ENCODE measurements at places on chromosomes 11 and 22.

- peaks cover 8% of the 10 kb centered on the region for H3K36me3 ChIP-seq
- H3K27me3 ChIP-seq, result no peaks in the 10 kb centered on the region
- peaks cover 87% of the 10 kb centered on the region for H3K4me1 ChIP-seq
- H3K4me3 ChIP-seq, result peak overlapping the region; percentile 85
Measured at GRCh38 chr11:10455637-10456487, 798 bp downstream of the AMPD3 start.

- no peak for DNase-seq
- no peaks in the 10 kb centered on the region for H3K36me3 ChIP-seq
Measured at GRCh38 chr11:86977441-86978050, 22.4 kb upstream of the FZD4 start.

- H3K4me3 ChIP-seq, result no peak overlapping the region
- DNase-seq, result no peak
- no peaks in the 10 kb centered on the region for H3K27me3 ChIP-seq
- no peak overlapping the region for H3K27ac ChIP-seq
Measured at GRCh38 chr11:130133716-130134115, 25.9 kb upstream of the ST14 start.

DNA sequence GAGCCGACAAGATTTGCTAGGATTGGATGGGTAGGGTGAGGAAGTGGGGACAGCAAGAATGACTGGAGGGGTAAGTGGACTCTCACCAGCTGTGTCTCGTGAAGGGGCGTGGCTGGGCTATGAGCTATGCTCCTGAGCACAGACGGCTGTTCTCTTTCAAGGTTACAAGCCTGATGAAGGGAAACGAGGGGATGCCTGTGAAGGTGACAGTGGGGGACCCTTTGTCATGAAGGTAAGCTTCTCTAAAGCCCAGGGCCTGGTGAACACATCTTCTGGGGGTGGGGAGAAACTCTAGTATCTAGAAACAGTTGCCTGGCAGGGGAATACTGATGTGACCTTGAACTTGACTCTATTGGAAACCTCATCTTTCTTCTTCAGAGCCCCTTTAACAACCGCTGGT, 19.9 kb downstream of the F2 start:
- no peaks in the 10 kb centered on the region for H3K4me1 ChIP-seq
- peaks cover 14% of the 10 kb centered on the region for H3K36me3 ChIP-seq

DNA sequence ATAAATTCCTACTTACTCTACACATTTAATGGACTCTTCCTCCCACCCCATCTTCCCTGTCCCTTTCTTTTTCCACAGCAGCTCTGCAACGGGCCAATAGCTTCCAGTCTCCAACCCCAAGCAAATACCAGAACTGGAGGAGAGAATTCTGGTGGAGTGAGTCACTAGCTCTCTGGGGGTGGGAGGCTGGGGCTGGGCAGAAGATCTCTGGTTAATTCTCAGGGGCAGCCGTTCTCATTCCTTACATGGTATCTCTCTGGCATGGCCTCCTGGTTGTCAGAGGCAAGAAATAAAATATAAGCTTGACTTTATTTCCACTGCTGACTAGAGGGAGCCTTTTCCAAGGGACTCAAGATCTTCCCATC, 90.4 kb upstream of the PARVA start:
- H3K27ac ChIP-seq, result no peak overlapping the region
- no peak overlapping the region for H3K4me3 ChIP-seq
- DNase-seq, result no peak
- peaks cover 9% of the 10 kb centered on the region for H3K4me1 ChIP-seq

DNA sequence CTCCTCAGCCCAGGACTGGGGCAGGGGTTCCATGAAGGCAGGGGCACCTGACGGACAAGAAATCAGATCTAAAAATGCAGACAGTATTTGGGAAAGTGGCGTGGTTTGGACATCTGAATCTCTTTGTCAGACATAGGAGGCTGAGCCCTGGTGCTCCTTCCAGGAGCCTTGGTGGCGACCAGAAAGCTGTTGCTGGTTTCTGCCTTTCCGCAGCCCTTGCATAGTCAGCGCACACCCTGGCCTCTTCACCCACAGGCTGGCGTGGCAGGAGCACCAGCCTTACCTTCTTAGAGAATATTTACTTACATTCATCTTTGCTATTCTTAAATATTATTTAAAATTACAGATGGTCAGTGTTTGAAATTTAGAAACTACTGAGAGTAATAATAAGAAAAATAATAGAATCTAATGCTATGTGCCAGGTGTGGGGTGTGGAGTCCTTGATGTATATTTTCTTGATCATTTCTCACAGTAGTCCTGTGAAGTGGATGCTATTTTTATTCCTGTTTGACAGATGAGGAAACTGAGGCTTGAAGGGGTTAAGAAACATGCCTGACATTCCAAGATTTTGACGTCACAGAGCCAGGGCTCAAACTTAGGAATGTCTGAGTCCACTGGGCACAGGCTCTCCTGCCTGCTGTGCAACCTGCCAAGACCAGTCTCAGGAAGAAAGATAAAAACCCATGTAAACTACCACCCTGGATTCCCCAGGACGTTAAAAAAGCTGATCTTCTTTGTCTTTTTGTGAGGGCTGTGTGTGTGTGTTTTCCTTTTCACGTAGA, 51.6 kb downstream of the TBC1D22A start:
- H3K4me3 ChIP-seq, result no peak overlapping the region
- peaks cover 53% of the 10 kb centered on the region for H3K4me1 ChIP-seq
- DNase-seq, result no peak
- no peaks in the 10 kb centered on the region for H3K27me3 ChIP-seq
- H3K36me3 ChIP-seq, result peaks cover 10% of the 10 kb centered on the region

- no peak for DNase-seq
- peaks cover 69% of the 10 kb centered on the region for H3K27me3 ChIP-seq
Measured at GRCh38 chr22:25919452-25919851, 177.5 kb downstream of the MYO18B start.

GRCh38 chr11:66136752-66137123, 66.7 kb downstream of the PACS1 start:
- H3K36me3 ChIP-seq, result peaks cover 4% of the 10 kb centered on the region
- no peak overlapping the region for H3K4me3 ChIP-seq
- peaks cover 40% of the 10 kb centered on the region for H3K4me1 ChIP-seq
- no peaks in the 10 kb centered on the region for H3K27me3 ChIP-seq
- peak overlapping the region; percentile 69 for H3K27ac ChIP-seq

- no peak overlapping the region for H3K4me3 ChIP-seq
- no peak for DNase-seq
- no peaks in the 10 kb centered on the region for H3K36me3 ChIP-seq
- peaks cover 15% of the 10 kb centered on the region for H3K4me1 ChIP-seq
- H3K27me3 ChIP-seq, result peaks cover 40% of the 10 kb centered on the region
Measured at GRCh38 chr11:69526453-69526810, 45.0 kb downstream of the LINC01488 start.

- no peak overlapping the region for H3K27ac ChIP-seq
- H3K4me1 ChIP-seq, result no peaks in the 10 kb centered on the region
- H3K36me3 ChIP-seq, result peaks cover 13% of the 10 kb centered on the region
Measured at GRCh38 chr22:25177226-25177625, 22.4 kb upstream of the CRYBB3 start.

DNA sequence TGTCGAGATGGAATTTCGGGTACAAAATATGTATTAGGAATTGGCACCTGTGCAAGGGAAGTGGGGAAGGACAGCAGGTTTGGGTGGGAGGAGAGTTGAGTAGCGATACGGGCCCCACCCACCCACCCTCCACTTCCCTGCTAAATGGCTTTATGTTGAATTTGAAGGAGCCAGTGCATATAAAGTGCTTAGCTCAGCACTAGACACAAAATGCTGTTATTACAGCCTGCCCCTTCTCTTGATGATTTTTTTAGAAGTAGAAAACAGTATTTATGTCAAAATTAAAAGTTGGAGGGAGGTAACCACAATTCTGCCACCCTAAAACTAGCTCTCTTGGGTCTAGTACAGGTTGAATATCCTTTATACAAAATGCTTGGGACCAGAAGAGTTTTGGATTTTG, 59.3 kb upstream of the SUSD2 start:
- H3K27ac ChIP-seq, result no peak overlapping the region
- DNase-seq, result no peak
- H3K4me1 ChIP-seq, result peaks cover 6% of the 10 kb centered on the region
- H3K36me3 ChIP-seq, result peaks cover 15% of the 10 kb centered on the region

GRCh38 chr11:74844072-74844471, 95.4 kb downstream of the RNF169 start:
- no peak for DNase-seq
- H3K4me3 ChIP-seq, result no peak overlapping the region
- peaks cover 27% of the 10 kb centered on the region for H3K36me3 ChIP-seq
- no peaks in the 10 kb centered on the region for H3K27me3 ChIP-seq

DNA sequence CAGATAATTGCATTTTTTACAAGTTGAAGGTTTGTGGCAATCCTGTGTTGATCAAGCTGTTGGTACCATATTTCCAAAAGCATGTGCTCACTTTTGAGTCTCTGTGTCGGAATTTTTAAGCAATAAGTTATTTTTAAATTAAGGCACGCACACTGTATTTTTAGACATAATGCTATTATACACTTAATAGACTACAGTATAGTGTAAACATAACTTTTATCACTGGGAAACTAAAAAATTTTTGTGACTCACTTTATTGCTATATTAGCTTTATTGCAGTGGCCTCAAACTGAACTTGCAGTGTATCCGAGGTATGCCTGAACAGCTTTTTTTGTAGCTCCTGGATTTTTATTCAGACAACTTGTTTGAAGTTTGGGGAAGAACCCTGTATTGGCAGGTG, 31.3 kb upstream of the RRM1 start:
- peaks cover 31% of the 10 kb centered on the region for H3K36me3 ChIP-seq
- no peaks in the 10 kb centered on the region for H3K27me3 ChIP-seq
- no peak overlapping the region for H3K4me3 ChIP-seq
- no peak overlapping the region for H3K27ac ChIP-seq
- DNase-seq, result no peak

GRCh38 chr22:42549331-42550060, 4.3 kb upstream of the SERHL2 start:
- H3K4me3 ChIP-seq, result no peak overlapping the region
- H3K4me1 ChIP-seq, result peaks cover 21% of the 10 kb centered on the region
- H3K27ac ChIP-seq, result peak overlapping the region; percentile 11
- no peak for DNase-seq

DNA sequence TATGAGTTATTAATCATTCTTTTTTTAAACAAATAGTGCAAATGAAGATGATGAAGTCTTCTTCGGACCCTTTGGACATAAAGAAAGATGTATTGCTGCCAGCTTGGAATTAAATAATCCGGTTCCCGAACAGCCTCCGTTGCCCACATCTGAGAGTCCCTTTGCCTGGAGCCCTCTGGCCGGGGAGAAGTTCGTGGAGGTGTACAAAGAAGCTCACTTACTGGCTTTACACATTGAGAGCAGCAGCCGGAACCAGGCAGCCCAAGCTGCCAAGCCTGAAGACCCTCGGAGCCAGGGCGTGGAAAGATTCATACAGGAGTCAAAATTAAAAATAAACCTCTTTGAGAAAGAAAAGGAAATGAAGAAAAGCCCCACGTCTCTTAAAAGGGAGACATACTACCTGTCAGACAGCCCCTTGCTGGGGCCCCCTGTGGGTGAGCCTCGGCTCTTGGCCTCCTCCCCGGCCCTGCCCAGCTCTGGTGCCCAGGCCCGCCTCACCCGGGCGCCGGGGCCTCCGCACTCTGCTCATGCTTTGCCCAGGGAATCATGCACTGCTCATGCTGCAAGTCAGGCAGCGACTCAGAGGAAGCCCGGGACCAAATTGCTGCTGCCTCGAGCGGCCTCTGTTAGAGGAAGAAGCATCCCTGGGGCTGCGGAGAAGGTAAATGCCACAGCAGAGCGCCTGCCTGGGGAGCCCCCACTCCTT, 11.8 kb downstream of the GTSE1 start:
- H3K27me3 ChIP-seq, result no peaks in the 10 kb centered on the region
- H3K27ac ChIP-seq, result no peak overlapping the region
- H3K4me3 ChIP-seq, result no peak overlapping the region
- no peaks in the 10 kb centered on the region for H3K4me1 ChIP-seq
- peaks cover 6% of the 10 kb centered on the region for H3K36me3 ChIP-seq
- DNase-seq, result no peak

DNA sequence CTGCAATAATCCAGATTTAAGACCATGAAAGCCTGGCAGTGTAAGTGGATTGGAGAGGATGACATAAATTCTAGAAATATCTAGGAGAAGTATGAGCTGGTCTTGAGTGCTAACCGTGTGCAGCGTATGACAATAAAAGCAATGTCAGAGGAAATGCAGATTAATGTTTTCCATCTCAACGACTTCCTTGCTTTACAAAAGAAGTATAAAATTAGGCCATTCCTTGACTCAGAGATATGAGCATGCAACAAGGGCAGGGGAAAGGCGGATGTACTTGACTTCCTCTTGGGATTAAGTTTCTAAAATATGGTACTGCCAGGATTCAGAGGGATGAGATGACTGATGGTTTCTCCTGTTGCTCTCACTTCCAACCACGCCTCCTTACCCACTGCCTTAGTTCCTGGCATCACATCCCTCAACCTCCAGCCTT, 32.3 kb downstream of the ADAMTS15 start:
- H3K4me3 ChIP-seq, result no peak overlapping the region
- no peaks in the 10 kb centered on the region for H3K4me1 ChIP-seq
- no peak overlapping the region for H3K27ac ChIP-seq
- DNase-seq, result no peak
- peaks cover 26% of the 10 kb centered on the region for H3K27me3 ChIP-seq

DNA sequence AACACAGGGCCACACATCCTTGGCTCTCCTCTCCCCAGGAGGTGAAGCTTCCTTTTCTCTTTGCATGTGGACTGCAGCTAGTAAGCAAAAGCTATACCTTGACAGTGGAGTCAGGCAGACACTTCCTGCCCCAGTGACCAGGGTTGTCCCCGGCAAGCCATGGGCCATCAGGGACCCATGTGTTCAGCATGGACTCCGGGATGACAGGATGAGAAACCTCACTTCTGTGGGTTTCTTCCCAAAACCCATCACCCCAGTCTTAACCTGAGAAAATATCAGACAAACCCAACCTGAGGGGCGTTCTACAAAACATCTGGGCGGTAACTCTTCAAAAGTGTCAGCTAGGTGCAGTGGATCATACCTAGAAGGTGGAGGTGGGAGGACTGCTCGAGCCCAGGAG, 40.2 kb downstream of the GNB1L start:
- no peaks in the 10 kb centered on the region for H3K27me3 ChIP-seq
- no peak for DNase-seq
- H3K27ac ChIP-seq, result no peak overlapping the region
- H3K36me3 ChIP-seq, result no peaks in the 10 kb centered on the region
- H3K4me1 ChIP-seq, result peaks cover 9% of the 10 kb centered on the region

GRCh38 chr11:65489706-65490320, 9.0 kb upstream of the MALAT1 start:
- no peaks in the 10 kb centered on the region for H3K27me3 ChIP-seq
- no peak overlapping the region for H3K4me3 ChIP-seq
- DNase-seq, result no peak
- peaks cover 2% of the 10 kb centered on the region for H3K36me3 ChIP-seq

All from central memory CD8-positive, alpha-beta T cell (primary cell).